ENCODE measurements at places on chromosomes 6 and 20. TPM values are rescaled to one million over a fixed set of nuclear protein-coding genes. Genes with fewer than 3 reads are reported as not detected.

The C20orf202 gene
- 3.3 TPM for polyA plus RNA-seq

The PRPH2 gene
- polyA plus RNA-seq, result 6.2 TPM

The TMEM244 gene
- polyA plus RNA-seq, result not detected

The OTOR gene
- polyA plus RNA-seq, result 35.0 TPM

The CFAP206 gene
- polyA plus RNA-seq, result 5.3 TPM

The SOX18 gene
- not detected for polyA plus RNA-seq

The TRIM15 gene
- not detected for polyA plus RNA-seq

The HLA-DQB1 gene
- polyA plus RNA-seq, result 1.0 TPM

The RNF114 gene
- 20.4 TPM for polyA plus RNA-seq

The CST4 gene
- polyA plus RNA-seq, result not detected

The POM121L2 gene
- not detected for polyA plus RNA-seq

The IRAK1BP1 gene
- polyA plus RNA-seq, result 8.1 TPM

The KCNG1 gene
- polyA plus RNA-seq, result 0.93 TPM

The TCF21 gene
- not detected for polyA plus RNA-seq

The RNF182 gene
- 9.5 TPM for polyA plus RNA-seq

The HIVEP2 gene
- polyA plus RNA-seq, result 12.5 TPM

The TMEM74B gene
- polyA plus RNA-seq, result 1.9 TPM

The KIFC1 gene
- polyA plus RNA-seq, result not detected

The GNAS-AS1 gene
- polyA plus RNA-seq, result not detected

The RIMS4 gene
- 0.04 TPM for polyA plus RNA-seq

The FOXQ1 gene
- 1.8 TPM for polyA plus RNA-seq

The MATN4 gene
- polyA plus RNA-seq, result not detected

The MUCL3 gene
- not detected for polyA plus RNA-seq

The LBP gene
- not detected for polyA plus RNA-seq

The KIF25 gene
- polyA plus RNA-seq, result 13.7 TPM

The GABRR1 gene
- 0.85 TPM for polyA plus RNA-seq

The LAMA4 gene
- 11.7 TPM for polyA plus RNA-seq

The MCCD1 gene
- polyA plus RNA-seq, result not detected

The PRSS16 gene
- polyA plus RNA-seq, result 6.3 TPM

Measured in Purkinje cell (primary cell).